ENCODE measurements at places on chromosomes 16 and 17.

DNA sequence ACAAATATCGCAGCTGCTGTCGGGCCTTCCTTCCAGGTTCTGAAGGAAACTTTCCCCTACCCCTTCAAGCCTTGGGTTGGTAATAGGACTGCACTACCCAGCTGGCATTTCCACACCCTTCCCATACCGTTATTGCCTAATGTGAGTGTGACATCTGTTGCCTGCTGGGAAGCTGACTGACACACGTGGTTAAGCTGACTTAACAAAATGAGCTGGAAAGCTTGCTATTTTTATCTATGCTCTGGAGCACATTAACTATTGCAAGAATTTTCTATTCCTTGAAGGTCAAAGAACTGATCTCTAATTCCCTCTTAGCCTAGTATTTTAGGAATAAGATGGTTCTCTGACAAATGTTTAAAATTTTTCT, 79.5 kb downstream of the PMP22 start:
- no peak for DNase-seq

DNA sequence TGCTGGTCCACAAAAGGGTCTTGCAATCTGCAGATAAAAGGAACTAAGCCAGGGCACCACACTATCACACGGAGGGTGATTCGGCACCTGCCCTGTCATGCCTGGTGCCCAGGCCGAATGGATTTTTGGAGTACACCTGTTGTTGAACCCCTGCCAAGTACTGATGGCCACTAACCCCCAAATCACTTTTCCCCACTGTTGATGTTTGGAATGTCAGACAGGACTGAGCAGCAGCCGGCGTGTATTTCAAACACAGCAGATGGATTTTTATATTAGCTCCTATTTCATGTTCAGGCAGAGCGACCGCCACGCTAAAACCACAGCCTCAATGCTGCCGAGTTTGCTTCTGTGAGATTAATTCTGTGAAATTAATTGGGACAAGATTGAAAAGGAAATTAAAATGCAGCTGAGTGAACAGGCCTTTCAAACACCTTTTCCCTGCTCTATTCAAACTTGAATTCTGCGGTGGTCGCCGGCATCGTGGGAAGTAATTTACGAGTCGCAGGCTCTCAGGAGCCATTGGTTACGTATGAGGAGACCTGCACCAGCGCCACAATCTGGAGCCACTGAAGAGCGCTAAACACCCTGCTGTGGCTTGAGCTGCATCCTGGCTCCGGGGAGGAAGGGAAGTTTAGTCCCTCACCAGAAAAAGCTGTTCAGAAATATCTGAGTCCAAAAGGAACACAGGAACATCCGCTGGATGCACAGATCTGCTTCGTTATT, 48.5 kb downstream of the SNX11 start:
- no peak for DNase-seq

DNA sequence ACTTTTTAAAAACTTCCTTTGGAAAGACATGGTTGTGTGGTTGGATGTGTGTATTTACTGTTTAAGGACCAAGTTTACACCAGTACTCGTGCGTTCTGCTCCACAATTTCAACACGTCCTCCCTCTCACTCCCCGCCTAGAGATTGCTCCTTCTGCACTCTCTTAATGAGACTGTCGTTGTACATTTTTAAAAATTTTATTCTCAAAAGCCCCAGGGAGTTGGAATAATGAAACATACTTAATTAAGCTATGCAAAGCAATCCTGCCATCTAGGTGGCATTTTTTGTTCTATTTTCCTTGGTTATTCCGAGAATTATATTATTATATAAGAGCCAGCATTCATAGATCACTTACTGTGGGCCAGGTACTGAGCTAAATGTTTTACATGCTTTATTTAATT, 264.5 kb downstream of the GRIN2A start:
- DNase-seq: no peak

GRCh38 chr17:5439446-5439764, 450 bp upstream of the C1QBP start:
- no peak for DNase-seq

DNA sequence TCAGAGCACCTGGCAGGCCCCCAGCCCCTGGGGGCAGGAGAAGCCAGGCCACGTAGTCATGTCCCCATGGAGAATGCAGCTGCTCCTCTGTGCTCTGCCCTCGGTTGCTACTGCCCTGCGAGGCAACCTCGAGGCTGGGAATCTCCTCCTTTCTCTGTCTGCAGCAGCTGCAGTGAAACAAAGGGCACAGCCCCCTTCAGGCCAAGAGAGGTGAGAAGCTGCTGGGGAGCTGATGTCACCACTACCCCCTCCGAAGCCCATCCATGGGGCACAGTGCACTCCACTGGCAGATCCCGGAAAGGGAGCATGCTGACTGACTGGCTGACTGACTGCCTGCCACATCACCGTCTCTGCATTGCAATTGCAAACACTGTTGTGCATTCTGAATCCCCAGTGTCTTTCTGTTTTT, 103.7 kb downstream of the GRIN2A start:
- no peak for DNase-seq

DNA sequence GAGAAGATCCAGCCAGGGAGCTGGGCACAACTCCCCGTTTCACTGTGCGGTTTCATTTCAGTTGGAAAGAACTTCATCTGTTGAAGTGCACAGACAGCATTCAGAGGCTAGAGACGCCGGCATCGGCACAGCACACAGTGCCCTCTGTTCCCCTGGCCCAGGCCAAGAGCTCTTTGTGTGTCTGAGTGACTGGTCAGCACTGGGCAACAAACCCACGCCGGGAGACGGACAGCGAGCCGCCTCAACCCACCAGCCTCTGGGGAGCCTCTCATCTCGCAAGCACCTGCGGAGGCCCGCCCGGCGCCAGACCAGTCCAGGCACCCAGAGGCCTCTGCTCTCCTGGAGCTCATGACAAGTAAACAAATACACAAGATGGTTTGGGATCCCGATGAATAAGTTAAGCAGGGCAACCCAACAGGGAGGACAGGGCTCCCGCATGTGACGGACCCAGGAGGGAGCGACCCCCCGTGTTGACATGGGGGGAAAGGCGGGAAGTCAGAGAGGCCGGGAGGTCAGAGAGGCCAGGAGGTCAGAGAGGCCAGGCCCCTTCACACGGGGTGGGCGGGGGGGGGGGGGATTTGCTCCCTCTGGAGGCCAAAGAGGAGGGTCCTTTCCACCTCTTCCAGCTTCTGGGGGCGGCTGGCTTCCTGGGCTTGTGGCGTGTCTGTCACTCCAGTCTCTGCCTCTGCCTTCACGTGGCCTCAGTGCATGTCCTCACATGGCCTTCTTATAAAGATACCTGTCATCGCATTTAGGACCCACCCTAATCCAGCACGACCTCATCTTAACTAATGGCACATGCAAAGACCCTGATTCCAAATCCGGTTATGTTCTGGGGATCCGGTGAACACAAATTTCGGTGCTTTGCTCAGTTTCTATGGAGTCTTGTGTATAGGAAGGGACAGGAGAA, 25.8 kb upstream of the KLHDC4 start:
- no peak for DNase-seq

DNA sequence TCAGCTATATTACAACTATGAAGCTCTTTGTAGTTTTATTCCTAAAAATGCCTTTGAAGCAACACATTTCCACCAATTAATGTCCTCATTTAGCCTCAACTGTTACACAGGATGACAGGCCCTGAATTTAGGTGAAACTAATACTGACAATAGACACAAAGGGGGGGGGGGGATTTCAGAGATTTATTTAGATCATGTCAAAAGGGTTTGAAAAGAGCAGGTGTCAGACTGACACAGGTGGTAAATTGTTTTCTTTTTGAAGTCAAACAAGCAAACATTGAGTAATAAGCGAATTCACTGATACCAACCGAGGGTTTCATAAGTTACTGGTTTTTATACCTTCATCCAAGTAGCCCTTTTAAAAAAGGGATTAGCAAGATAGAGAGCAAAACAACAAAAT, 40.8 kb downstream of the KANSL1 start:
- no peak for DNase-seq

GRCh38 chr17:77491921-77492445, 351.2 kb downstream of the SEC14L1 start:
- no peak for DNase-seq

DNA sequence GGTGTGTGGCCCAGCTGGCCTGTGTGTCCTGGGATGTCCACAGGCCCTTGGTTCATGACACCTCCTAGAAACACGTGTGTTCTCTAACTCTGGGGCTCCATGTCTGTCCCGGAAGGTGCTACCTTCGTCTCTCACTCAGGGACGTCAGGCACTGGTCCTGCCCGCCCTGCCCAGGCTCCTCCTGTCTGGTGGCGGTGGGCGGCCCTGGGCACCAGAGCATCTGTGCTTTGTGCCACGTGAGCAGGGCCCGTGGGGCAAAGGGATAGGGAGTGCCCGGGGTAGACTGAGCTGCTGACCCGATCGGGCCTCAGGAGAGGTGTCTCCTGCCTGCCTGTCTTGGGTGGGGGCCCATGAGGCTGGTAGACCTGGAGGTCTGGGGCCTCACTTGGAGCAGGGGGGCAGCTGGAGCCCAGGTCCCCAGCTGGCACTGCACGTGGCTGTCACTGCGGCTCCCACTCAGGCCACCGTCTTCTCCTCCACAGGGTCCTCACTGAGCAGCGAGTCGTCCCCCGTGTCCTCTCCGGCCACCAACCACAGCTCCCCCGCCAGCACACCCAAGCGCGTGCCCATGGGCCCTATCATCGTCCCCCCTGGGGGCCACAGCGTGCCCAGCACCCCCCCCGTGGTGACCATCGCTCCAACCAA, 35.1 kb downstream of the GSE1 start:
- no peak for DNase-seq

GRCh38 chr16:72380283-72380682, 208.3 kb upstream of the PMFBP1 start:
- no peak for DNase-seq

GRCh38 chr16:54312502-54312991, 26.0 kb upstream of the IRX3 start:
- DNase-seq: no peak

- no peak for DNase-seq
These were observed 5.2 kb upstream of the ALDOA start for GRCh38 chr16:30060346-30060745.

- DNase-seq: no peak
These were observed 16.0 kb upstream of the WIPF2 start for GRCh38 chr17:40203131-40203530.

DNA sequence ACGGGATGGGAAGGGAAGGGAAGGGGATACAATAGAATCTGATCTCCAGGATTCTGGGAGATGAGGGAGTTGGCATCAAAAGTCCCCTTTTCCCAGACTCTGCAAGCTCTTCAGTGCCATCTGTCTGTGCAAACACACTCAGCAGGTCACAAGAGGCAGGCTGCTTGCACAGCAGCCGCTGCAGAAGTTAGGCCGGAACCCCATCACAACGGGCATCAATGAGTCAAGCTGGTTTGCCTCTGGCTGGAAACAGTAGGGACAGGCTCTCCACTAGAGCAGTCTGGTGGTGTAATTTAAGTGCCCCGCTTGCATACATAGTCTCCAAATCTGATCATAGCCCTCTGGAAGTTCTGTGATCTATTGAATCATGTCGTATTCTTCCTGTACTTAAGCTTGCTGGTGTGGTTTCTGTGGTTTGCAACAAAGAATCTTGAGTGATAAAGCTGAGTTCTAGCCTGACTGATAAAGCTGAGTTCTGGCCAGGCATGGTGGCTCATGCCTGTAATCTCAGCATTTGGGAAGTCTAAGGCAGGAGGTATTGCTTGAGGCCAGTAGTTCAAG, 33.7 kb upstream of the KDM8 start:
- DNase-seq: peak; percentile 51

DNA sequence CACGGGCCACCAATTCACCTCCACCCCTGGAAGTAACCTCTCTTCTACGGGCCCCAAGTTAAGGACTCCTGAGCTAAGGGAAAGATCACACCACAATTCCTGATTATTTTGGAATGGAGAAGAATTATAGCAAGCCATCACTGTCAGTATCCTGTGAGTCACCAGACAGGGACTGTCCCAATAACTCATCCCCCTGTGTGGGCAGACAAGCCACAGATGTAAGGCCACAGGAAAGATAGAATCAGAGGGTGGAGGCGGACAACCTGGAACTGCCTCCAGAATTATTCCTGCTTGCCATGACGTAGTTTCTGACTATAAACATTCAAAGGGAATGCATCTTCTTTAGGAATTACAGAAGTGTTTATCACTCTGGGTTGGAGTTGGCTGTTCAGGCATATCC, 5.8 kb upstream of the MYO1D start:
- DNase-seq: peak; percentile 20

DNA sequence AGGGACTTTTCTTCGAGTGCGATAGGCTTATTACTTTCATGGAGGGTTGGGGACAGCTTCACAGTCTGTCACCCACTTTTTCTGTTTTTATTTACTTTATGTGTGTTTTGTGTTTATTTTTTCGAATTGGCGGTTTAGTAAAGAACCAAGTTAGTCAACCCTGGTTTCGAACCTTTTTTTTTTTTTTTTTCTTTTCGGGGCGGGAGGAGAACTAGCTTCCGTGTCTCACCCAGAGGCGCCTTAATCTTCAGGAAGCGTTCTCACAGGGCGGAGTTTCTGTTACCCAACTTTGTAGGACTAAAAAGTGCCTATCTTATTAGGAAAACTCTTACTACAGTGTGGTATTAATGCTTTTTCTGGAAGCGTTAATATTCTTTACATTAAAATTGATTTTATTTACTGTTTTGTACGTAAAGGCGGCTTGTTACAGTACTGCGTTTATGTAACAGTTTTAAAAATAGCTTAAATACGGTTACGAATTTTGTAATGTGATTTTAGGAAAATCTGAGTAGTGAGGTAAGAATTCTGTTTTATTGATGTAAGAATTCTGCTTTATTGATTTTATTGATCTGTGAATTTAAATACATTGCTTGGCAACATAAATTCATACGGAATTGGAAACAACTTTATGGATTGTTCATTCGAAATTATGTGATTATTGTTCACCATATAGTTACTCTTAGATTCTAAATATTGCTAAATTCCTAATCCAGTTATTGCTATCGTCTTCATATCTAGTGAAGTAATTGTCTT, 885 bp downstream of the ZNF207 start:
- DNase-seq: peak; percentile 27

DNA sequence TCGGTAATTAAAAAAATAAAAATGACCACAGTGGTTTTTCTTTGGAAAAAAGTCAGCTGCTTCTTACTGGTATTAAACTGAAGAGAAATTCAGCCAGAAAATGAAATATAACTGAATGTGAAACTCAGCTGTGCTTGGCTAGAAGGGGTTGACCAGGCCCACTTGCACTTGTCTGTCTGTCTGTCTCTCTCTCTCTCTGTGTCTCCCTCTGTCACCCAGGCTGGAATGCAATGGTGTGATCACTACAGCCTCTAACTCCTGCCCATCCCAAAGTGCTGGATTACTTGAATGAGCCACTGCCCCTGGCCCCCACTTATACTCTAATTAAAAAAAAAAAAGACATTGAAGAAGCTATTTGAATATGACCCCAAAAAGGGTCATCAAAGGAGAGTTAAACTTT, 17.3 kb upstream of the AKAP1 start:
- no peak for DNase-seq

GRCh38 chr16:60031740-60032139, 1297.6 kb upstream of the GOT2 start:
- DNase-seq: no peak

- DNase-seq: peak; percentile 48
These were observed 22.3 kb downstream of the ARHGAP27 start for GRCh38 chr17:45410144-45411091.

All from activated T-cell treated with anti-CD3 and anti-CD28 coated beads for 24 hours (primary cell).